Activated CD4-positive, alpha-beta T cell treated with anti-CD3 and anti-CD28 coated beads, Interleukin-2, Interleukin-4, amounts not matched to agents 100 ng/mL and 50 ng/mL, durations not matched to agents 16 hours and 8 hours (primary cell): ENCODE measurements at places on chromosomes 16 and 17.

DNA sequence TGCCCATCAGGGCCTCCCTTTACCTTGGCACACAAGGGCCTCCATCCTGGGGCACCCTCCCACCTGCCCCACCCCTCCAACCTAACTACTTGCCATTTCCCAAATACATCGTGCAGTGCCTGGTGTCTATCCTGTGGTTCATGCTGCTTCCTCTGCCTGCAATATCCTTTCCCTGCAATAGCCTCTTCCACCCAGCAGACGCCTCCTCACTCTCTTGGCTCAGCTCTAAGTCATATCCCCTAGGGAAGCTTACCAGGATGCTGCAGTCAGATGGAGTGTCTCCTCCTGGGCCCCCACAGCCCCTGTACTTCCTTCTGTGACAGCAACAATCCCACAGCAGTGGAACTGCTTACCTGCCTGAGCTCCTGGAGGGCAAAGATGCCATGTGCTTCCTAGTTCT is 36.7 kb downstream of the CCDC182 start:
- no peak for DNase-seq

GRCh38 chr16:88833086-88833485 is 21.4 kb upstream of the APRT start:
- DNase-seq: no peak

- peak; percentile 100 for DNase-seq
Observed at GRCh38 chr17:81860756-81861568, 627 bp upstream of the P4HB start.

DNA sequence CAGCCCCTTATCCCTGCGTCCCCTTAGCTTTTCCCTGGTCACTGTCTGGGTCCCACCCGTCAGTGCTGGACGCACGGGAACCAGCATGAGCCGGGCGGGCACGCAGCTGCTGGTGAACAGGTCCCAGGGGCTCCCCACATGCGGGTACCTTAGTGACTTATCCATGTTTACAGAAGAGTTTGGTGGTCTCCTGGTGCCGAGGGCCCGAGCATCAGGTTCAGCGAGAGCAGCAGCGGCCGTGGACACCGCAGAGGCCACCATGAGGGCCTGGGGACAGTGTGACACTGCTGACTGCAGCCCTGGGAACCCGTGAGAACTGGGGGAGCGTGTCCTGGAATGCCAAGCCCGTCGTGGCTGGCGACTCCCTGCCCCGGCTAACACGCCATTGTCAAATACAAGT is 6.5 kb downstream of the CD7 start:
- no peak for DNase-seq

GRCh38 chr16:53779186-53779585 is 75.2 kb downstream of the FTO start:
- no peak for DNase-seq

DNA sequence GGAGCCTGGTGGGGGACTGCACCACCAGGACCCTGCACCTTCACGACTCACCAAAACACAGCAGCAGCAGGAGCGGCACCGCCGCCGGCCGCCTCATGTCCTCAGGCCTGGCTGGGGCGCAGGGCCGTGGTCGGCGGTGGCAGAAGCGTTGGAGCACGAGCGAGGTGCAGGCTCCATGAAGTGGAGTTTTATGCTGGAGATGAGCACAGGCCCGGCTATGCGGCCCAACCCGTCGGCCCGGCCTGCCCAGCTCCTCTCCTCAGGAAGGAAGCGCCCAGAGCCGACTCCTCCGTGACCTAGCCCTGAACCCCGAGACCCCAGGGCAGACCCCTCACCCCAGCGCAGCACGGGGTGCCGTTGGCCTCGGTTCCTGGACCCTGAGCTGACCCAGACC is at the start of gene PRSS27:
PRSS27 (minus strand) TSS at position 161 of the 394 bp plus-strand sequence; CDS start at position 97, 64 bp downstream.
- DNase-seq: no peak

DNA sequence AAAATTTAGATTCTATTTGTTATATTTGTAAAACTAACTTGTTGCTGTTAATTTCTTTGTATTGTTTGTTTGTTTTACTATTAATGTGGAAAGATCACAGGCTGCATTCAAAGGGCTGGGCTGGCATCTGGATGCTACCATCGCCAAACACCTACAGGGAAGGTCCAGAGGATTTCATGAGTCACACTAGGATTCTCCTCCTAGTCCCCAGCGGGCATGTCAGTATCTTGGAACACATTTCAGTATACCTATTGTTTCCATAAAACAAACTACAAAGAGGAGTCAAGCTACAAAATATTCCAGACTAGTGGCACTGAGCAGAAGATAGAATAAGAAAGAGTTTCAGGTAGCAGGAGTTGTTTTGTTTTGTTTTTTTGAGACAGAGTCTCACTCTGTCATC is 55.3 kb downstream of the NOG start:
- no peak for DNase-seq

DNA sequence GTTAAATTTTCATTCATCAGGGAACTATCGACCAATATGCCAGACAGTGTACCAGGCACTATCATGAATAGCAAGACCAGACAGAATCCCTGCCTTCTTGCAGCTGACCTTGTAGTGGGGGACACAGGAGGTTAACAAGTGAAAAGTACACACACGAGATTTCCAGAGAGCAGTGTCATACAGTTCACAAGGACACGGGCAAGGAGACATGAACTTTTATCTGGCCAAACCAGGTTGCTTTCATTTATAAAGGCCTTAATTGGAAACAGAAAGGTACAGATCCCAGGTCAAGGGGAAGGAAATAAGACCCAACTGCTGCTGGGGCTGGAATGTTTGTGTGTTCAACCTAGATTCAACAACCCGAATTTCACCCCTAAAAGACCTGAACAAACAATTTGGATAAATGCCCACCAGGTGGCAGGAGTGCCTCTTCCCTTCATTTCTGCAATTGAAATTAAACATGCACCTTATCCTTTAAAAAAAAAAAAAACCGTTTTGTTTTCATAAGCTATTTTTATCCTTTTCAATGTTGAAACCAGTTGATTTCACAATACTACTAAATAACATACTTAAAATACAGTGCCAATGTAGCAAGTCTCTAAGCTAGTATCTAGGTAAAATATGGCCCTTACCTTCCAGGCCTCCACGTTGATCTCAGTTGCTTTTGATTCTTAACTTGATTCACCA is 65.9 kb downstream of the EMP2 start:
- peak; percentile 42 for DNase-seq

DNA sequence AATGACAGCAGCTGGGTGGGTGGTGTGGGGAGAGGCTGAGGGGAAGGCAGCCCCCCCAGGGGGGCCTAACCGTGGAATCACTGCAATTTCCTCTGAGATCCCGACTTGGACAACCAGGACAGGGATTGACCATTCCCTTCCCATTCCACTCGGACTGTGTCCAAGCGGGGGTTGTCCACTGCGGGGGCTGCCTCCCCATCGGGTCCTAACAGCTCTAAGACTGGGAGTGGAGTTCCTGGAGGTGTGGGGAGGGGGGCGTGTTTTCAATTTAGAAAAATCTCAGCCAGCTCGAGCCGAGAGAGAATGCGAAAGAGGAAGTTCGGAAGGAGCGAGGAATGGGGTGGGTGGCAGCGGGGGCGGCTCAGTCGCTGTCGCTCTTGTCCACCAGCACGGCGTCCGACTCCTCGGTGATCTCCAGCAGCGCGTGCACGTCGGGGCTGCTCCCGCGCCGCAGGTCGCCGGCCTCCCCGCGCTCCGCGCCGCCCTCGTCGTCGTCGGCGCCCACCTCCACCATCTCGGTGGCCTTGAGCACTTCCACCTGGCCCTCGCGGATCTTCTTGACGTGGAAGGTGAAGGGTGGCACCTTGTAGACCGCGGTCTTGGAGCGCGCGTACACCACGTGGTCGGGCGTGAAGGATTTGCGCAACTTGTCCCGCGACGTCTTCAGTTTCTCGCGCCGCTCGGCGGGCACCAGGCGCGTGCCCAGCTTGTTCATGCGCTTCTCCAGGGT is 16.2 kb upstream of the STAT3 start:
- DNase-seq: no peak

DNA sequence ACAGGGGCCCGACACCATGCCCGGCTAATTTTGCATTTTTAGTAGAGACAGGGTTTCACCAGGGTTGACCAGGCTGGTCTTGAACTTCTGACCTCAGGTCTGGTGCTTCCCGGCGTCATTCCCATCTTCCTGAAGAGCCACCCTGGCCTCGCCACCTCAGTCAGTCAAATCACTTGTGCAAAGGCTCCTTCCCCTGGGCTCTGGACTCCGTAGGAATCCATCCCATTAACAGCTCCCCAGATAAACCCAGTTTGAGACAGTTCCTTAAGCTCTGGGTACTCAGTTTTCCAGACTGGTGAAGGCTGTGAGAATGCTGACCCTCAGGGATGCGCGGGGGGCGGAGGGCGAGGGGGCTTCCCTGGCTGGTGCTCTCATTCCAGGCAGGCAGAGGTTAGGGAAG is 39.5 kb downstream of the MRM1 start:
- DNase-seq: no peak

DNA sequence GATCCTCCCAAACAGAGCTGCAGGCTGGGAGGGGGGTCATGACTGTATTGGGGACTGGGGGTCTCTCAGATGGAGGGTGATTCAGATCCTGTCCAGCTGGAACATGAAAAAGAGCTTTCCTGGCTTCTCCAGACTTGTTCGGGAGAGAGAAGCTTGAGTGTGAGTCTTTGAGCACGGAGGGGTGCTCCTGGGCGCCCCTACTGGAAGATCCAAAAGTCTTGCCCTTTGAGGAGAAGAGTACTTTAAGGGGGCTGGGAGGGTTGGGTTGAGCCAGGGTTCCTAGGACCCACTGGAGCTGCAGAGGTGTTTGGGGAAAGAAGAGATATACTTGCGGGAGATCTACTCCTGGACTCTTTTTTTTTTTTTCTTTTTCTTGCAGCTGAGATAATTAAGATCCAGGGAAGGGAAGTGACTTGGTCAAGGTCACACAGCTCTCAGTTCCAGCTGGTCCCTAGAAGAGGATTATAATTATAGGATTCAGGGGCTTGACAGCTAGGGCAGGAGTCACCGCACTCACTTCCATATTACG is 8.4 kb downstream of the RARA start:
- peak; percentile 59 for DNase-seq

DNA sequence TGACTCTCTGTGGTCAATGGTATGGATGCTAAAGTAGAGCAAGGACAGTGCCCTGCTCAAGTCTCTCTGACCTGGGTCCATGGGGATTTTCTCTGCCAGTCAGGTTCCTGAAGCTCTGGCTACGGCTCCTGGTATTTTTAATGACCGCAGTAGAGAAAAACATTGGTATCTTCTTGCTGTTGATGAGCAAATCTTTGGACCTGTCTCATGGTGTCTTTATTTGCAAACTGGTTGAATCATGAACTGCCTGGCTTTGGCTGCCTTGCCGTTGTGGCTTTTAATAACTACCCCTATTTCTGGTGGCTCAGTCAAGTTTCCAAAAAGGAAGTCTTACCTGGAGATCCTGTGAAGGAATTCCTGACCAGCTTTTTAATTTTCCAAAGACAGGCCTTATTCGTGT is 8.7 kb downstream of the FAM234A start:
- no peak for DNase-seq

DNA sequence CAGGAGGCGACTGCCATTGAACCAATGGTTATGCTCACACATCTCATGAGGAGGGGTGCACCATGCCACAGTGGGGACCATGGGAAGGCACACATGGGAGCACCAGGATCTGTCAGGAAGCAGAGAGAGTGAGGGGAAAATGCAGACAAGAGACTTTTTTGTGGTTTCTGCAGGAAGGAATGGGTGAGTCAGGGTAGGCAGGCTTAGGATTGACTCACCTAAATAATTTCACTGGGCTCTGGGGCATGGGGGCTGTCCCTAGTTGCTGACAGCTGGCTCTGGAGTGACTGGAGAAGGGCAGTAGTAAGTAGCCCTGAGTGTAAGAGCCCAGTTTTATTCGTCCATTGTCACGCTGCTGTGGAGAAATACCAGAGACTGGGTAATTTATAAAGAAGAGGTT is 202.4 kb downstream of the AXIN2 start:
- DNase-seq: peak; percentile 30

DNA sequence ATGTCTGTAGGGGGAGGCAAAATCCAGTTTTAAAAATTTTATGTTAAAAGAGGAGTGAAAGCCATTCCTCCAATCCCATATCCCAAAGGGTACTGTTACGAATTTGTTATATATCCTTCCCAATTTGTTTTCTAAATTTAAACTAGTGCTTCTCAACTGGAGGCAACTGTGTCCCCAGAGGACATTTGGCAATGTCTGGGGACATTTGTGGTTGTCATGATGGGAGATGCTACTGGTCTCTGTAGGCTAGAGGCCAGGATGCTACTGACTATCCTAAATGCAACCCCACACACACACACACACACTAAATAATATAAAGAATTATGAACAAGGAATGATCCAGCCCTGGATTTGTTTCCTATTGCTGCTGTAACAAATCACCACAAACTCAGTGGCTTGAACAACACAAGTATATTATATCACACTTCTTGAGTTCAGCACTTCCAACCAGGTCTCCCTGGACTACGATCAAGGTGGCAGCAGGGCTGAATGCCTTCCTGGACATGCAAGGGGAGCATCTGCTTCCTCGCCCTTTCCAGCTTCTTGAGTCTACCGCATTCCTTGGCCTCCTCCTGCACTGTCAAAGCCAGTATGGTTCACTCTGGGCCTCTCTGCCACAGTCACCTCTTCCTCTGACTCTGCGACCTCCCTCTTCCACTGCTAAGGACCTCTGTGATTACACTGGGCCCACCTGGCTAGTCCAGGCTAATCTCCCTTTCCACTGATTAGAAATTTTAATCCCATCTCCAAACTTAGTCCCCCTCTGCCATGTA is 30.1 kb downstream of the ARHGAP17 start:
- DNase-seq: no peak

DNA sequence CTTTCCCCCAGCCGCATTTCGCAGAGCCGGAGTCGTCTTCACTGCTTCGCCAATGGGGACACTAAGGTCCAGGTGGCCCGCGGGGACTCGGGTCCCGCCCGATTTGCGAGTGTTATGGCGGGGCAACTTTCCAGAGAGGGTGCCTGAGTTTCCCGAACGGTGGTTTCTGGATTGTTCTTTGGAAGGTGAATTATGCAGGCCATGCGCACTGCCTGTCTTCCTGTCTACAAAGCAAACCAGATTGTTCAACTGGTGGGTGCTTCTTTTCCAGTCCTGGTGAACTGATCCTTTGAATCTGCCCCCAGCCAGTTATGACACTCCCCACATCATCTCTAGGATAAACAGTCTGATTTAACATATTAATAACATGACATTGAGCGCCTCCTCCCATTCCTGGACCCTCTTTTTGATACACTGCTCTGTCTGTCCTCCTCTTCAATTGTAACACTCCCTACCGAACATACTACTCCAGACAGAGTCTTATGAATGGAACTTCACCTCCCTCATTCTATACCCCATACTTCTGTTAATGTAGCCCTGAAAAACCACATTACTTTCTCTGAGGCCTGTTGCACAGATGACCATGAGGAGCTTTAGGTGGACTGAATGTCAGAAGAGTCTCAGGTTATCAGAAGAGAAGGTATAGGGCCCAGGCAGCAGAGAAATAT is 159.0 kb downstream of the RAB11FIP4 start:
- no peak for DNase-seq

DNA sequence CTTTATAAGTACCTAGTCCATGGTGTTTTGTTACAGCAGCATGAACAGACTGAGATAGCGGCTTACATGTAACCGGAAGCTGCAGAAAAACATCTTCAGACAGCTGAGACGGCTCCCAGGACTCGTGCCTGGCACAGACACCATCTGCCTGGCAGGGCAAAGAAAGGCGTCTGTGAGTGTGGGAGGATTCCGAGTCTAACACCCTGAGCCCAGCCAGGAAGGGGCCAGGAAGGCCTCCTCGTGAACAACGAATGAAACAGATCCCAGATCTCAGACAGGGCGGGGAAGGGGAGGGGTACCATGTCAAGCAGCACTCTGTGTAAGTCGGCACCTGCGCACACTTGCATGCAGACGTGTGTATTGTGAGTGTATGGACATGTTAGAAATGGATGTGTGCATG is 4.4 kb upstream of the CSNK1D start:
- no peak for DNase-seq

- no peak for DNase-seq
Observed at GRCh38 chr16:80390871-80391489, 149.8 kb upstream of the DYNLRB2 start.

GRCh38 chr17:61587807-61588660 is 3.0 kb downstream of the NACA2 start:
- DNase-seq: no peak
